ENCODE measurements at places on chromosomes 11 and 22. TPM values are rescaled to one million over a fixed set of nuclear protein-coding genes. Genes with fewer than 3 reads are reported as not detected.

The RTN4R gene
- total RNA-seq, result 2.0 TPM

GRCh38 chr22:30340911-30341685 is 14.4 kb upstream of the TBC1D10A start:
- DNase-seq, result no peak

DNA sequence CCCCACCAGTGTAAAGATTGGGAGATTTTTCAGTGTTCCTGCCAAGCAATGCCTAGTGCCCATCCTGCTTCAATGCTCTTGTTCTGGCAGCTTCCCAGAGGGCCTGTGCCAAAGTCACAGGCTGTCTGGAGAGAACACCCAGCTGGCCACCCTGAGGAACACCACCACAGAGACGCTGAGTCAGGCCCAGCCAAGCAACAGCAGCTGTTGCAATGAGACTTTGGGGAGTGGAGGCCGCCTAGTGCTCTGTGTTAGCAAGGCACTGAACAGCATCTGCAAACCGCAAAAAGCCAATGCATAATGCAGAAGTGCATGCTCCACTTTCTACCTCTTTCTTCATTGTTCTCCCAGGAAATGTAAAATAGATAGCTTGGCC is 168.1 kb downstream of the NXPE2 start:
- no peak for DNase-seq

- no peak for DNase-seq
Observed at GRCh38 chr11:126383339-126384335, 28.2 kb downstream of the ST3GAL4 start.

GRCh38 chr11:34243600-34244464 is 114.0 kb downstream of the ABTB2 start:
- no peak for DNase-seq

- no peak for DNase-seq
Observed at GRCh38 chr11:59629996-59630395, 14.4 kb upstream of the OSBP start.

DNA sequence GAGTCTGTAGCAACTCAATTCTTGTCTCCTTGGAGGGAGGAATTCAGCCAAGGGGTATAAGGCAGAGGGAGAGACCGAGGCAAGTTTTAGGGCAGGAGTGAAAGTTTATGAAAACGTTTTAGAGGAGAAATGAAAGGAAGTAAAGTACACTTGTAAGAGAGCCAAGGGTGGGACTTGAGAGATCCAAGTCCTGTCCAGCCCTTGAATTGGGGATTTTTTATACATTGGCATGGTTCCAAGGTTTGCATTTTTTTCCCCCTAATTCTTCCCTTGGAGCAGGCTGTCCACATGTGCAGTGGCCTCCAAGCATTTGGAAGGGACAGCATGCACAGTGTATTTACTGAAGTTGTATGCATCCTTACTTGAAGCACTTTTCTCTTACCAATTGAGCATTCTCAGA is 192.1 kb downstream of the LUZP2 start:
- DNase-seq, result no peak

GRCh38 chr22:37498289-37498909 is 12.2 kb upstream of the MFNG start:
- no peak for DNase-seq

Measured in breast epithelium (tissue), 4 donors.